Calu3 (cell line): ENCODE measurements at places on chromosomes 6 and 20.

GRCh38 chr20:1618954-1619540 is 762 bp downstream of the SIRPB1 start:
- DNase-seq: no peak

GRCh38 chr6:135759831-135760230 is 91.7 kb upstream of the PDE7B start:
- peak; percentile 26 for DNase-seq

DNA sequence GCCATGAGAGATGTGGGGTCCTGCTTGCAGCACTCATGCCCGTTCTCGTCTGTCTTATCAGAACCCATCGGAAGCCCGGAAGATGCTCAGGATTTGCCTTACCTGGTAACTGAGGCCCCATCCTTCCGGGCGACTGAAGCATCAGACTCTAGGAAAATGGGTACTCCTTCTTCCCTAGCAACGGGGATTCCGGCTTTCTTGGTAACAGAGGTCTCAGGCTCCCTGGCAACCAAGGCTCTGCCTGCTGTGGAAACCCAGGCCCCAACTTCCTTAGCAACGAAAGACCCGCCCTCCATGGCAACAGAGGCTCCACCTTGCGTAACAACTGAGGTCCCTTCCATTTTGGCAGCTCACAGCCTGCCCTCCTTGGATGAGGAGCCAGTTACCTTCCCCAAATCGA is 8.3 kb downstream of the PI16 start:
- peak; percentile 69 for DNase-seq

DNA sequence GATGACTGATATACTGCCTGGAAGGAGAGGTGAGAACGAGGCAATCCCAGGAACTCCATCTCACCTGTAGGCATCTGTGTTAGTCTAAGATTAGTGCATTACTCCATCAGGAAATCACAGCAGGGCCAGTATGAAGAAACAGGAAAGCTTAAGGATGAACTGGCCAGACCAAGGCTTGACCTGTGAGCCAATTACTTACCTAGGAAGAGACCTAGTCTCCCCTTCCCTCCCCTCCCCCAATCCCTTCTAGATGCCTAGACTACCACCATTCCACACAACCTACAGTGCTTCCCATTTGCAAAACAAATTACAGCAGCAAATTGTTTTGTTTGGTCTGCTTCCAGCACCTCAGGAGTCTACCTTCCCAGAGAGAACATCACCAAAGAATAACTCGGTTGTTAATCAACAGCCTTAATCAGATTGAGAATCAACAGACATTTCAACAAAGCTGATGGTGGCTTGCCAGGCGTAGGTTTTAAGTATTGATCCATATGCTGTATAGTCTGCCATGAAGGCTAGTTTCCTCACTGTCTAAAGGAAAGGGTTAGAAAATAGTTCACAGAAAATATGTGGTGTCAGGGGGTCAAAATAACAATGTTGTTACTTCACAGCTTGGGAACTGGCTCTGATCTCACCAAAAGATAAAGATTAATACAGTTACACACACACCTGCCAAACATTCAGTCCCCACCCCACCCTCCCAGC is 10.1 kb downstream of the PKHD1 start:
- peak; percentile 72 for DNase-seq

- no peak for DNase-seq
Measured at GRCh38 chr6:37897818-37898515, 78.4 kb downstream of the ZFAND3 start.

GRCh38 chr6:119022796-119023195 is 55.7 kb downstream of the FAM184A start:
- DNase-seq: no peak

DNA sequence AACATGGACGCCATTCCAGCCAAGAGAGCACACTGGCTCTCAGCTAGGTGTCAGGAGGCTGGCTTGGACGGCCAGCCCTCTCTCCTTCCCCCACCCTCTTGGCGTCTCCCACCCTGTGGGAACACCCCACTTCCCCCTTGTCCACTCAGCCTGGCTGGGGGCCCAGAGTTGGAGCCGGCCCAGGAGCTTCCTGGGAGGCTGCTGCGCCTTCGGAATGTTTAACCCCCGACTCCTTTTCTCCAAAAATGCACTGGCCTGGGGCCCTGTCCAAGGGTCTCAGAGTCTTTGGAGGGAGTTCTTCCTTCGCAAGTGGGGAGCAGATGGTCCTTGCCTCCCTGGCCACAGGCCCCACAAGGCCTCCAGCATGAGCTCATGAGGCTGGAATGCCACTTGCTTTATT is 4.1 kb downstream of the ADAM33 start:
- DNase-seq: no peak

GRCh38 chr6:29726571-29727194 is 3.4 kb downstream of the HLA-F start:
- no peak for DNase-seq

- DNase-seq: no peak
Measured at GRCh38 chr6:1903780-1904465, 294.2 kb downstream of the FOXC1 start.

DNA sequence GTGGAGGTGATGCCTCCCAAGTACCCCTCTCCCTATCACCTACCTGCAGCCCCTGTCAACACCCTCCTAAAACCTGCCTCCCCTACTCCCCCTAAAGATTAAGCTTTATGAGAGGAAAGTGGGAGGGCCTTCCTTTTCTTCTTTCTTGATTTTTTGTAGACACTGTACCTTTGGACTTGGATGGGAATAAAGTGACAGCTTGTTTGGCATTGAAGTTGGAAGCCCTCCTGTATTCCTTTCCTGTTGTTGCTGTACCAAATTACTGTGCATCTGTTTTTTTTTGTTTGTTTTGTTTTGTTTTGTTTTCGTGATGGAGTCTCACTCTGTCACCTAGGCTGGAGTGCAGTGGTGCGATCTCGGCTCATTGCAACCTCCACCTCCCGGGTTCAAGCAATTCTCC is 99.3 kb upstream of the NFATC2 start:
- DNase-seq: no peak

- DNase-seq: peak; percentile 58
Measured at GRCh38 chr6:170152989-170153388, 137.9 kb downstream of the DLL1 start.
